ENCODE measurements at places on chromosomes 6 and 20.

GRCh38 chr20:37915800-37916570 lies 13.1 kb downstream of the VSTM2L start:
- DNase-seq, result no peak

- DNase-seq, result no peak
Observed at GRCh38 chr6:146997062-146997461, 207.2 kb upstream of the STXBP5 start.

- no peak for DNase-seq
Observed at GRCh38 chr6:54216336-54216735, 91.9 kb upstream of the TINAG start.

- DNase-seq, result no peak
Observed at GRCh38 chr6:83431545-83432155, 799 bp upstream of the ME1 start.

DNA sequence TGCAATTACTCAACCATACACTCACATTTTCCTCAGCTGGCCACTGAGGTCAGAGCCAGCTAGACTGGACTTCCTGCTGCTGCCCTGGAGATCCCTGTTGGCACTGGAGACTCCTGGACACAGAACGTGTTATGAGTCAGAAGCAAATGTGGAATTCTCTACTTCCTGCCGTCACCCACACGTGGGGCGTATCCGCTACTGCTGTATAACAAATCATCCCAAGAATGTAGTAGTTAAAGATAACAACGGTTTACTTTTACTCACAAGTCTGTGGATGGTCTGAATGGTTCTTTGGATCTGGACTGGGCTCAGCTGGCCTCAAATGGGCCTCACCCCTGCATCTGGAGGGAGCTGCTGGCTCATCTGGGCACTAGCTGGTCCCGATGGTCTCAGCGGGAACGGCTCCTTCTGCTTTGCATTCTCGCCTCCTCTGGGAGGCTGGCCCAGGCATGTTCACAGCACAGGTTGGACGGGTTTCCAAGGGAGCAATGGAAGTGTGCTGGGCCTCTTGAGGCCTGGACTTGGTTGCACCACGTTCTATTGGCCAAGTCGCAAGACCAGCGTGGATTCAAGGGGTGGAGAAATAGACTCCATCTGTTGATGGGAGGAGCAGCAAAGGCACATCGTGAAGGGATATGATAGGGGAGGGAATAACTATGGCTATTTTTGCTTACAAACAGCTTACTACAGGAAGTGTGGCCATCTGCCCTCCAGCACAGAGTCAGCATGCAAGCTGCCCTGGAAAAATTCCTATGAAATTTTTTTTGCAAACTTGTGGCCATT lies 118.5 kb downstream of the SNX5 start:
- no peak for DNase-seq

DNA sequence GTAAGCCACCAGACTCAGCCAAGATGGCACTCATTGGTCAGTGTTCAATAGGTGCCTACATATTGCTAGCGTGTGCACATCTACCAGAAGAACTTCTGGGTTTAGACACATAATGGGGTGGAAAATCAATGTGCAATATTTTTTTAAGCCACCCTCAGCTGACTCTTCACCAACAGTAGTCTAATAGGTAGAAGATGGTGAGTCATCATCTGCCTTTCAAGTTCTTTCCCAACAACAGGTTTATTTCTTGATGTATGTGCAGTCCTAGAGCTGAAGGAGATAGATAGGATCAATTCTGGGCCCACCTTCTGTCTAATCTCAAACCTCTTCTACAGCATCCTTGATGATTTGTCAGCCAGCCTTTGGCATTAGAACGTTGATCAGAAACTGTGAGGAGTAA lies 41.3 kb downstream of the IRAK1BP1 start:
- no peak for DNase-seq

GRCh38 chr20:60653111-60653845 lies 598.8 kb upstream of the CDH4 start:
- no peak for DNase-seq

GRCh38 chr6:156189195-156189594 lies 588.0 kb upstream of the ARID1B start:
- no peak for DNase-seq

- no peak for DNase-seq
Observed at GRCh38 chr20:43954704-43955061, 40.0 kb downstream of the TOX2 start.

DNA sequence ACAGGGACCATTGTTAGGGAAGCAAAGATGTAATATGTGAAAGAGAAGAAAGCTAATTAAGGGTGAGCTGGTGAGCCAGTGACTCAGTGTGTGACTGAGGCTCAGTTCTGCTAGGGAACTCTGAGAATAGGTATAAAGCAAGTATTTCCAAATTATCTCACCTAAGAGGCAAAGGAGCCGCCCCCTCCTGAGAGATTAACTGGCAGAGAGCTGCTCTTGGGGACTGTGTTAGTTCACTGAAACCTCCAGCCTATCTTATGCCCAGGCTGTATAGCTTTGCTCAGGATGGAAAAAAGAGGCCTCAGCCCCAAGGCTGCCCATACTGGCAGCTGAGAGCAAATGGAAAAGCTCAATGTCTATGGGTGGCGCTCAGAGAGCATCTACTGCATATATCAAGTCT lies 152.0 kb downstream of the PAK5 start:
- no peak for DNase-seq

GRCh38 chr20:4979841-4980410 lies 21.4 kb downstream of the SLC23A2 start:
- no peak for DNase-seq

- no peak for DNase-seq
Observed at GRCh38 chr20:63060057-63060991, 53.6 kb upstream of the BHLHE23 start.

DNA sequence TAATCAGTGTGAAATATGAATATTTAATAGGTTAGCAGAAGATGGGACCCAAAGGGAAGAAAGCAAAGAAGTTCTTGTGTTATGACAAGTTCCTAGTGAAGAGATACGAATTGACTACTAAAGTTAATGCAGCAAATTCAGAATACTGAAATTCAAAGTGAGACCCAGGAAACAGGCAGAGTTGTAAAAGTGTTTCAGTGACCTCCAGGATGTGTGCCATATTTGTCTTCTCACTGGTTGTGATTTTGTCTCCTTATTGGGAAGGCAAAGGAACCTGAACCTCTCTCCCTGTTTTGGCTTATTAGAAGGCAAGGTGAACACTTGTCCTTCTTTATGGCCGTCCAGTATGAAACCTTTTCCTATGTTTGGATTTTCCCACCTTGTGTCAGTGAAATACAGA lies 51.8 kb upstream of the DTNBP1 start:
- no peak for DNase-seq

- no peak for DNase-seq
Observed at GRCh38 chr6:120960761-120961160, 373.5 kb downstream of the TBC1D32 start.

- no peak for DNase-seq
Observed at GRCh38 chr6:118843685-118844390, 50.1 kb upstream of the ASF1A start.

DNA sequence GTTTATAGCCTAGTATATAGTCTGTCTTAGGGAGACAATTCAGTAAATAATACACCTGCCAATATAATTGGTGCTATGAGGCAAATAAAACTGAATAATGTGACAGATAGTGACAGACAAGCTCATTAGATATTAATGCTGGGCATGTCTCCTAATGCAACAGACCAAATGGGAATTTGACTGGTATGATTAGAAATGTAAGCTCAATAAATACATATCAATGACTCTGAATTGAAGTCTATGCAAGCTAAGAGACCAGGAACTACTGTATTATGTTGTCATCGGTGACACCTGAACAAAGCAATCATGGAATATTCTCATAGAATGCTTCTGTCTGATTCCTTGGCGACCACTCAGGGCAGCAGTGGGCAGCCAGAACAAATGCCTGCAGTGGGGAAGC lies 2.5 kb upstream of the SNX3 start:
- no peak for DNase-seq

DNA sequence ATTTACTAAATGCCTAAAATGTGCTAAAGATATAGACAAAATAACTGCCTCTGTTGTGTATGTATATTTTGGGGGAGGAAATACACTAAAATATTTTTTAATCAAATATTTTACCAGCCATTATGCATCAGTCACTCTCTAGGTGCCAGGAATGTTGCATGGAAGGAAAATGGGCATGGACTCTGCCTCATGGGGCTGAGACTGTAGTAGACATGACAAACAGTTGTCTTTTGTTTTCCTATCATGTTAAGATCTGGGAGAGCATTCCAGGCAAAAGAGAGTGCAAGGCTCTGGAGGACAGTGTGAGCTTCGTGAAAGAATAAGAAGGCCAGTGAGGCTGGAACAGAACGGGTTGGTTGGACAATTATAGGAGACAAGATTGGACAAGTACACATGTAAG lies 26.5 kb downstream of the HLA-DOB start:
- no peak for DNase-seq

DNA sequence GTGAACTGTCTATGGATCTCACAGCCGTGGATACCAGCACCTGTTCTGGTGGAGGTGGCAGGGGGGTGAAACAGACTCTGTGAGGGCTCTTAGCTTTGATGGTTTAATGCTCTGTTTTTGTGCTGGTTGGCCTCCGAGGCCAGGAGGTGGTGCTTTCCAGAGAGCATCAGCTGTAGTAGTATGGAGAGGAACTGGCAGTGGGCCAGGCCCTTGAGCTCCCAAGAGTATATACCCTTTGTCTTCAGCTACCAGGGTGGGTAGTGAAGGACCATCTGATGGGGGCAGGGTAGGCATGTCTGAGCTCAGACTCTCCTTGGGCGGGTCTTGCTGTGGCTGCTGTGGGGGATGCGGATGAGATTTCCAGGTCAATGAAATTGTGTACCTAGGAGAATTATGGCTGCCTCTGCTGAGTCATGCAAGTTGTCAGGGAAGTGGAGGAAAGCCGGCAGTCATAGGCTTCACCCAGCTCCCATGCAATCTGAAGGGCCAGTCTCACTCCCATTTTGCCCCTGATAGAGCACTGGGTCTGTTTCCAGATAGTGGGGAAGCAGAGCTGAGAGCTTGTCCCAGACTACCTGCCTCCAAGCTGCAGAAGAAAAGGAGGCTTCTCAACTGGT lies 102.7 kb upstream of the AHI1 start:
- DNase-seq, result no peak

- no peak for DNase-seq
Observed at GRCh38 chr6:165308926-165309731, at the start of gene C6orf118. TSS of gene C6orf118 (minus strand) at chr6:165309605. CDS start at chr6:165309586, 19 bp downstream.

DNA sequence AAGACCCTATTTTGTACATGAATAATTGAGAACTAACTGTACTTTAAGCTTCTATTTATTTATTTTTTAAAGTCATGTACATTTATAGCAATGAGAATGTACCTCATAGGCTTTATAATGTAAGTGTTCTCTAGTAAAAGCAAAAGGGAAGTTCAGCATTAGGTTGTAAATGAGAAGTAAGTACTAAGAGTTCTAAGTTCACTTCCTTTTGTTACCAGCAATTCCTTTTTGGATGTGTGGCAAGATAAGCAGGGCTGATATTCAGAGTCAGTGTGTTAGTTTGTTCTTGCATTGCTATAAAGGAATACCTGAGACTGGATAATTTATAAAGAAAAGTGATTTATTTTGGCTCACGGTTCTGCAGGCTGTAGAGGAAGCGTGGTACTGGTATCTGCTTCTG lies 54.0 kb upstream of the CCN2 start:
- no peak for DNase-seq

GRCh38 chr6:47250302-47250701 lies 59.4 kb downstream of the TNFRSF21 start:
- no peak for DNase-seq

DNA sequence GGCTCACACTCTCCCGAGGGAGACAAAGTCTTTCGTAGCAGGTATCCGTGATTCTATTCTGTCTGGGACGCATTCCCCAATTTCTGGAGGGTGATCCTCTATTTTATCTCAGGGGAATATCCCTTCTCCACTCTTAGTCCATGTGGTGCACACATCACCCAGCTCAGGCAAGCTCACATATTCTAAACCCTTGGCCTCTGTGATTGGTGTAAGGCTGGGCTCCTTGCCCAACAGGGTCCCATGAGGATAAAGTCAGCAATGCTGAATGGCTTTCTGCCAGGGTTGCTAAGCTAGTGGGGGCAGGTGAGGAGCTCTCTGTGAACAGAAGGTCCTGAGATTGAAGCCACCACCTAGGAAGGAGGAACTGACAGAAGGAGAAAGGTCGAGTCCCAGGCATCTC lies 137.2 kb downstream of the CDH26 start:
- no peak for DNase-seq

DNA sequence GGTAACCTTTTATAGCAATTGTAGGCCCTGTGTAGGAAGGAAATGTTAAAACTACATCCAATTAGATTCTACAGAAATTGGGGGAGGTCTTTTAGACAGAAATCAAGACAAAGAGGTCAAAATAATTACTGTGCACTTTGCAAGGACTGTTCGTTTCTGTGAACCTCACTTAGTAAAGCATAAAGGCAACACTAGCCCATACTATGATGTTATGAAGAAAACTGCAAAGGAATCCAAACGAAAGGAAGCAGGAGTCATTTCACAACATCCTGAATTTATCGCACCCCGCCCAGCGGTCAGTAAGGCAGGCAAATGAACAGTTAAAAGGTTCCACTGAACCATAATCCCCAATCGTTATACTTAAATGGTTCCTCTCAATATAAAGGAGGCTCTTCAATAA lies 429.5 kb upstream of the ARID1B start:
- no peak for DNase-seq

All from activated CD4-positive, alpha-beta T cell treated with anti-CD3 and anti-CD28 coated beads for 24 hours (primary cell).